ENCODE measurements at places on chromosomes 11 and 22.

DNA sequence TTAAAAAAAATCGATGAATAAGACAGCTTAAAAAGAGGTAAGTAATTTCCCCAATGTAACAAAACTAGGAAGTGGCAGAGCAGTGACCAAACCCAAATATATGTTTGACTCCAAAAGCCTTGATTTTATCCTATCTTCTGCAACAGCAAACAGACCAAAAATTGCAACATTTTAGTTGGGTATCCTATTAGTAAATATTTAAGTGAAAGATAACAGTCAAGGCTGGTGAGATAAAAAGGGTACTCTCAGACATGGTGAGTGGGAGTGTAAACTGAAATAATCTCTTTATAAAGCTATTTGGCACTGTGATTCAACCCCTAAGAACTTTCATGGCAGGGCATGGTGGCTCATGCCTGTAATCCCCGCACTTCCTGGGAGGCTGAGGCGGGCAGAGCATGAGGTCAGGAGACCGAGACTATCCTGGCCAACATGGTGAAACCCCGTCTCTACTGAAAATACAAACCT lies 1.9 kb upstream of the RDX start:
- DNase-seq = no peak

DNA sequence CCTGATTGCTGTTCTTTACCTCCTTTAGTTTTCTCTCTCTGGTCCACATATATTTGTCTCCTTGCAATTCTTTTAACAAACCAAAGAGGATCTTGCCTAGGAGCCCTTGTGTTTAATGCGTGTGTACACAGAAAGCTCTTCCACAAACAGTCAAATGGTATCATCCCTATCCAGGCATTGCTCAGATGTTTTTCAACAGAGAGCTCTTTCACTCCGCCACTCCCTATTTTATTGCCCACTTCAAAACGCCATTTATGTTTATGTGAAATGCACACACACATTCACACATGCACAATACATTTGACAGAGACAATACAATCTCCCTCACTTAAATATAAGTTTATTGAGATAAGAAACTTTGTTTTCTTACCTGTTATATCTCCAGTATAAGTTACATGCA lies 4.7 kb downstream of the OR5AP2 start:
- DNase-seq = no peak

DNA sequence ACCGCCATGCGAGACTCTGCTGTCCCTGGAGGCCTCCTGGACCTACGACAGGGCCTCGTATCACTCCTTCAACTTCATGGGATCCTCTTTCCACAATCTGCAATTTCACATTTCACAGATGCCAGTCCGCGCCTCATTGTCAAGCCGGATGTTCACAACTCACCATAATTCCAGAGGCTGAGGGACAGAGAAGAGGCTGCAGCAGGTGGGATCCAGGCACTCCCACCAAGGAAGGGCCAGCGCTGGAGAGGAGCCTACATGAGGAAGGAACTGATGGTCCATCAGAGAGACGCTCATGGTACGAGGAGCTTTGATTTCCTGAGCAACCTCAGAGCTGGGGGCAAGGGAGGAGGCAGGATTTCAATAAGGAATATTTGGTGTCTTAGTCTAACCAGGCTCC lies 495.0 kb downstream of the BRD1 start:
- no peak for DNase-seq

GRCh38 chr11:111447931-111448330 lies 64.3 kb downstream of the BTG4 start:
- DNase-seq = no peak

DNA sequence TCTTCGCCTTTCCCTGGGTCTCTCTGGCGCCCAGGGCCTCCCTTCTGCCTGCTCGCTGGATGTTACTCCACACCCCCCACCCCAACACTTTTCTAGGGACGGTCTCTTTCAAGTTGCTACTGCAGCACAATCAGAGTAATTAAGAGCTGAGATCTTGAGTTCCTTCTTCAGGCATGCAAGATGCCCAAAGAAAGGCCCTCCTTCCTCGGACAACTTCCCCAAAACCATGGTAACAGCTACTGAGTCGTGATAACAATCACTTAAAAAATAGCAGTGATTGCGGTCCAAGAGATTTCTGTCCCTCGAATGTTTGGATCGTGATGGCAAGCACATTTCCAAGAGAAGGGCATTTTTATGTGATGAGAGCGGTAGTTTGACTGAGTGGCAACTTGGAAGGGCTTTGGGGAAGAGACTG lies 638 bp upstream of the TENM4 start:
- no peak for DNase-seq

DNA sequence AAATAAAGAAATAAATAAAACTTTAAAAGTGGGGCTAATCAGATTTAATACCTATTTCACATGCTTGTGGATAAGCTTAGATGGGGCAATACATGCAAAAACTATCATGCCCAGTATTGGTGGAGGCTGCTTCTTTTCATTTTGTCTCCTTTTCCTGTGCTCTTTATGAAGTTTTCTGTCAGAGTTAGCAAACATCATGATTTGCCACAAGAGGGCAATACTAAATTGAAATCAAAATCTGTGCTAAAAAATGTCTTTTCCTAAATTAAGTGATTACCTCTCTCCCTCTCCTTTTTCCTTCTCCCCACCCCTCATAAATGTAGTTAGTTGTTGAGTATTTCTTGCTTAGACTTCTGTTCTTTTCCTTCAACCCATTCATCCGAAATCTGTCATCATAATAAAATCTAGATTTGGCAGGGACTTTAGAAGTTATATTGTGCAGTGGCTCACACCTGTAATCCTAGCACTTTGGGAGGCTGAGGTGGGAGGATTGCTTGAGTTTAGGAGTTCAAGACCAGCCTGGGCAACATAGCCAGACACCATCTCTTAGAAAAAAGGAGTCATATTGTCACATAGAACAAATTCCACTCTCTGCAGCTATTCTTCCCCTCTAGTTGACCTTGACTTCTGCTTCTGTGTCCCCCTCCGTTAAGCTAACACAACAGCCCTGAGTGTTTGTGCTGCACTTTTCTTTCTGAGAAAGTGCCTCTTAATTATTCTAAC lies 4.7 kb upstream of the ARHGAP42 start:
- no peak for DNase-seq

- DNase-seq = no peak
Measured at GRCh38 chr11:8289492-8289918, 25.8 kb upstream of the LMO1 start.

- DNase-seq = no peak
Measured at GRCh38 chr11:40306938-40307548, 1152.4 kb downstream of the LRRC4C start.

GRCh38 chr11:126431401-126432064 lies 76.0 kb downstream of the ST3GAL4 start:
- no peak for DNase-seq

- DNase-seq = no peak
Measured at GRCh38 chr11:34126959-34127848, 21.8 kb downstream of the NAT10 start.

- no peak for DNase-seq
Measured at GRCh38 chr11:66477263-66478201, 2.7 kb upstream of the DPP3 start.

GRCh38 chr11:18408558-18409291 lies 3.4 kb upstream of the LDHC start:
- no peak for DNase-seq

GRCh38 chr11:119335655-119336543 lies 1.6 kb downstream of the RNF26 start:
- no peak for DNase-seq

- peak; percentile 60 for DNase-seq
Measured at GRCh38 chr22:37267135-37267587, 15.1 kb upstream of the CYTH4 start.

Measured in stimulated activated CD8-positive, alpha-beta memory T cell treated with anti-CD3 and anti-CD28 coated beads, Interleukin-7, amount 100 ng/mL, for 1 hour (primary cell).